ENCODE measurements at places on chromosomes 5 and 9.

DNA sequence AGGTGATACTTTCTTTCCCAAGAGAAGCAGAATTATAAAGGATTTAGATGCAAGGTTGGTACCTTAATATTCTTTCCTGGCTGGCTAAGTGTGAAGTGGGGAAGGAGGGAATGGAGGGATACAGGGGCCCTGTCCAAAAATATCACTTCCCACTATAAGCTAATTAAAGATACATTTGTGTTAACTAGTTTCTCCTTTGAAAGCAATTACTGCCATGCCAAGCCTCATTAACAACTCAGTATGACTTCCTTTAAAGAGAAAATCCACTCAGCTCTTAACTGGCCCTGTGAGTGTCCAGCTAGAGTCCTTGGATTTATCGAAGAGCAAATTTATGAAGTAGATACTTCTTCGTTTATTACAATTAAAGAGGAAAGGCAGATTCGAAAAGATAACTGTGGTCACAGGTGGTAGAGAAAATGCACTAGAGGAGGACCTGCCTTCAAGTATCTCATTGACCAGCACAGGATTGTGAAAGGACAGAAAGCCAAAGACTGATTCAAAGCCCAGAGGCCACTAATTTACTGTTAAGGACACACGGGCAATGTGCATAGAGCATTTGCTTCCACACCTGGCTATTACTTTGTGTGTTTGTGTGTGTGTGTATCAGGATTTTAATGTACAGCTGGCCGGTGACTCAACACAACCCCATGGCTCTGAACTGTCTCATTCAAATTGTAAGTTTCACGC lies 11.2 kb upstream of the GLDC start:
- no peak for DNase-seq

- DNase-seq: no peak
Observed at GRCh38 chr9:116141864-116142561, 11.6 kb upstream of the PAPPA start.

DNA sequence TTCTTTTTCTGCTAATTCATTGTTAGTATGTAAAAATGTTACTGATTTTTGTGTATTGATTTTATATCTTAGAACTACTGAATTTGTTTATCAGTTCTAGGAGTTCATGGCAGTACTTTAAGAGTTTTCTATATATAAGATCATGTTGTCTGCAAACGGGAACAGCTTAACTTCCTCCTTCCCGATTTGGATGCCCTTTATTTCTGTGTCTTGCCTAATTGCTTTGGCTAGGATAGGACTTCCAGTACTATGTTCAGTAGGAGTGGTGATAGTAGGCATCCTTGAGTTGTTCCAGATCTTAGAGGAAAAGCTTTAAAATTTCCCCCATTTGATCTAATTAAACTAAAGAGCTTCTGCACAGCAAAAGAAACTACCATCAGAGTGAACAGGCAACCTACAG lies 20.1 kb downstream of the RCL1 start:
- DNase-seq: no peak

- no peak for DNase-seq
Observed at GRCh38 chr9:120655005-120655622, 59.2 kb downstream of the MEGF9 start.

- DNase-seq: no peak
Observed at GRCh38 chr5:119368238-119368630, 12.4 kb downstream of the TNFAIP8 start.

DNA sequence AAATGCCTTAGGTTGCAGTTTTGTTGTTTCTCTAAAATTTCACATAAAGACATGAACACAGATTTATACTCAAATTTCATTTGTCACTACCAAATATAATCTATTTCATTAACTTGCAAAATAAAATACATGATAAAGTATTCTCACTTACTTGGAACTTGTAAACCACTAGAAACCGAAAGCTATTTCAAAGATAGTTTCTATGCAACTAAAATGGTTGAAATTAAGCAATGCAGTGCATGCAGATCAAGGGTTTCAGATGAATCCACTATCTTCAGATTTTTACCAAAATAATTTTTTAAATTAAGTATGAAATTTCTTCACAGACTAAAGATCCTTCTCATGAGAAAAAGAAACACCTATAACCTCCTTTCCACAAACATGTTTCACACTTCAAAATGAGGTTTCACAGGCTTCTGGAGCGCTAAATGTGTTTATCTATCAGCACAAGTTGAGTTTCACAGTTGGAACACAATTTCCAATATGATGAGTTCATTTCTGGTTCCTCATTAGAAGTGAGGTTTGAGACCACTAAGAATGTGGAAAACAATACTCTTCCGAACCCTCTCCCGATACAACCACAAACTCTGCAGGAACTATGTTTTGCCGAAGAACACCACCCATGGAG lies 63.9 kb downstream of the EPB41L4A start:
- no peak for DNase-seq

GRCh38 chr9:134834217-134834956 lies 46.2 kb upstream of the FCN2 start:
- DNase-seq: no peak

- no peak for DNase-seq
Observed at GRCh38 chr9:7828334-7828733, 28.8 kb upstream of the DMAC1 start.

DNA sequence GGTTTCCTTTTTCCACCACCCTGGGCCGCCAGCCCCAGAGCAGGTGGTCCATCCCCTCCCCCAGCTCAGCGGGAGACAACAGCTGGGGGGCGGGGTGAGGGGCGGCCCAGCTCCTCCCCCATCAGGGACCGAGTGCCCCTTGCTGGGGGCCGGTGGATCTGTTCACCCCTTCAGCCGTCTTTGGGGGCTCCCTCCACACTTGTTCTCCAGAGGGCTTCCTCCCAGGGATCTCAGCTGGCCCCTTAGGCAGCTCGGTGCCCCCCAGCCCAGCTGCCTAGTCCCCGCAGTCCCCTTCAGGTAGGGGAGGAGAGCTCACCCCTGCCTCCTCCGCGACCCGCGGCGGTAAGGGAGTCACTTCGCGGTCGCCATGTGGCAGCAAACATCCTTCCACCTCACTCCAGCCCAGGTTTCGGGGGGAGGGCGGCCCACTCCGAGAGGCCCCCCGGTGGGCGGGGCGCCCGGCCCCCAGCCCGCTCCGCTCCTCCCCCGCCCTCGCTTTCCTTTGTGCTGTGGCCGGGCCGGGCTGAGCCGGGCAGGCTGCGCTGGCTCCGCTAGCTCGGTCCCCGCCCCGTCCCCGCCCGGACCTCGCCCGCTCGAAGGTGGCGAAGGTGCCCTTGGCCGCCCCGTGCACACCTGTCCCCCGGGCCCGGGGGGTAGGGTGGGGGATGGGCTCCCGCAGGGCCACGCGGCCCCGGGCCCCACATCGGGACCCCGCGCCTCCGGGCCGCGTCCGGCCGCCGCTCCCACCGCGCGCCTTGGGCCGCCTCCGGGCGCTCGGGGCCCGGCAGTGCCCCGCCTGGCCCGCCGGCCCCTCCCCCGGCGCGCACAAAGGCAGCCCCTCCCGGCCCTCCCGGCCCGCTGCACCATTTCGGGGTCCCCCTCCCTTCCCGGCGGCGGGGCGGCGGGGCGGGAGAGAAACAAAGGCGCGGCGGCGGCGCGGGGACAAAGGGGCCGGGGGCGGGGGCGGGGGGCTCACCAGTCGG lies 683 bp downstream of the DBN1 start:
- DNase-seq: no peak

GRCh38 chr5:74465724-74466123 lies 174.8 kb downstream of the ENC1 start:
- DNase-seq: no peak

DNA sequence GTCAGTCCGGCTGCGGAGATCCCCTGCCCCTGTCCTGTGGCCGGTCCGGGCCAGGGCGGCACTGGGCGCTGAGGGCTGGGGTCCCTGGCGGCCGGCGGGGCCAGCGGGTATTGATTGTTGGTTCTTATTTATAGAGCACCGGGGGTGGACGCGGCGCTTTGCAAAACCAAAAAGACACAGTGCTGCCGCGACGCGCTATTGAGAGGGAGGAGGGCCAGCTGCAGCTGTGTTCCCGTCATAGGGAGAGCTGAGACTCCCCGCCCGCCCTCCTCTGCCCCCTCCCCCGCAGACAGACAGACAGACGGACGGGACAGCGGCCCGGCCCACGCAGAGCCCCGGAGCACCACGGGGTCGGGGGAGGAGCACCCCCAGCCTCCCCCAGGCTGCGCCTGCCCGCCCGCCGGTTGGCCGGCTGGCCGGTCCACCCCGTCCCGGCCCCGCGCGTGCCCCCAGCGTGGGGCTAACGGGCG lies 2.5 kb downstream of the LRRC26 start:
- DNase-seq: peak; percentile 8

DNA sequence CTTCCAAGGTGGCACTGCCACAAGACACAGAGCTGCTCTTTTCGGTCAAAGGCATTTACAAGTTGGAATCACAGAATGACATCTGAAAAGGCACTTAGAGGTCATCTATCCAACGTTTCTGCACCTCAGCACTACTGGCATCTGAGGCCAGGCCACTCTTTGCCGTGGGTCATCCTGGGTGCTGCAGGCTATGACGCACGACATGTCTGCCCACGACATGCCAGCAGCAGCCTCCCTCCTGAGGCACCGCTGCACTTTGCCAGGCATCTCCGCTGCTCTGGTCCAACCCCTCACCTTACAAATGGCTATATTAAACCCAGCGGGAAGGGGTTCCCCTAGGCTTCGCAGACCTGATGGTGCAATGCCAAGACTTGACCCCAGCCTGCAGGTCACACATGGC lies 8.1 kb downstream of the SURF4 start:
- no peak for DNase-seq

- DNase-seq: no peak
Observed at GRCh38 chr5:42241636-42242035, 181.6 kb upstream of the GHR start.
